ENCODE measurements at places on chromosomes 7 and 10. TPM values are rescaled to one million over a fixed set of nuclear protein-coding genes. Genes with fewer than 3 reads are reported as not detected.

NEURL1 gene
- polyA plus RNA-seq, result 2.4 TPM

JAKMIP3 gene
- polyA plus RNA-seq, result 0.20 TPM

ELMO1 gene
- 9.0 TPM for polyA plus RNA-seq

PITX3 gene
- polyA plus RNA-seq, result 1.2 TPM

DRGX gene
- polyA plus RNA-seq, result 0.09 TPM

POLR2J gene
- polyA plus RNA-seq, result 32.0 TPM

FAM25G gene
- not detected for polyA plus RNA-seq

KCNMA1 gene
- 3.3 TPM for polyA plus RNA-seq

ADAMTS14 gene
- 2.0 TPM for polyA plus RNA-seq

MYL10 gene
- 0.17 TPM for polyA plus RNA-seq

IGF2BP3 gene
- 62.2 TPM for polyA plus RNA-seq

OR2F2 gene
- not detected for polyA plus RNA-seq

ECHDC3 gene
- polyA plus RNA-seq, result 9.3 TPM

NUTM2B gene
- polyA plus RNA-seq, result 1.9 TPM

RBP4 gene
- 0.98 TPM for polyA plus RNA-seq

PVRIG gene
- polyA plus RNA-seq, result 2.2 TPM

AQP1 gene
- polyA plus RNA-seq, result 225 TPM

AKR1D1 gene
- 0.17 TPM for polyA plus RNA-seq

RELN gene
- 9.3 TPM for polyA plus RNA-seq

SEMA4G gene
- polyA plus RNA-seq, result 52.7 TPM

ICA1 gene
- 15.3 TPM for polyA plus RNA-seq

TDRD1 gene
- polyA plus RNA-seq, result 0.03 TPM

PALD1 gene
- 10.1 TPM for polyA plus RNA-seq

EPDR1 gene
- 18.3 TPM for polyA plus RNA-seq

MRC1 gene
- polyA plus RNA-seq, result 10.2 TPM

PAX4 gene
- polyA plus RNA-seq, result not detected

CRTAC1 gene
- 15.1 TPM for polyA plus RNA-seq

PTF1A gene
- polyA plus RNA-seq, result not detected

GNGT1 gene
- 0.15 TPM for polyA plus RNA-seq

LRGUK gene
- 1.6 TPM for polyA plus RNA-seq

LIPJ gene
- polyA plus RNA-seq, result 0.30 TPM

GSTO1 gene
- 87.7 TPM for polyA plus RNA-seq

STEAP1 gene
- 10.4 TPM for polyA plus RNA-seq

NME8 gene
- 0.20 TPM for polyA plus RNA-seq

ZNF25 gene
- 13.9 TPM for polyA plus RNA-seq

GNAI1 gene
- polyA plus RNA-seq, result 156 TPM

CRPPA gene
- 4.1 TPM for polyA plus RNA-seq

TSPAN15 gene
- 46.8 TPM for polyA plus RNA-seq

TBC1D12 gene
- polyA plus RNA-seq, result 16.9 TPM

RHOBTB1 gene
- polyA plus RNA-seq, result 75.5 TPM

ASB10 gene
- polyA plus RNA-seq, result not detected

FXYD4 gene
- 5.5 TPM for polyA plus RNA-seq

All from renal cortex interstitium (tissue), 15 donors.